ENCODE measurements at places on chromosomes 13 and 19. TPM values are rescaled to one million over a fixed set of nuclear protein-coding genes. Genes with fewer than 3 reads are reported as not detected.
A peak's percentile ranks its signal among the peaks of the same experiment; 100 is the strongest.

The OR10H1 gene
- not detected for total RNA-seq

DNA sequence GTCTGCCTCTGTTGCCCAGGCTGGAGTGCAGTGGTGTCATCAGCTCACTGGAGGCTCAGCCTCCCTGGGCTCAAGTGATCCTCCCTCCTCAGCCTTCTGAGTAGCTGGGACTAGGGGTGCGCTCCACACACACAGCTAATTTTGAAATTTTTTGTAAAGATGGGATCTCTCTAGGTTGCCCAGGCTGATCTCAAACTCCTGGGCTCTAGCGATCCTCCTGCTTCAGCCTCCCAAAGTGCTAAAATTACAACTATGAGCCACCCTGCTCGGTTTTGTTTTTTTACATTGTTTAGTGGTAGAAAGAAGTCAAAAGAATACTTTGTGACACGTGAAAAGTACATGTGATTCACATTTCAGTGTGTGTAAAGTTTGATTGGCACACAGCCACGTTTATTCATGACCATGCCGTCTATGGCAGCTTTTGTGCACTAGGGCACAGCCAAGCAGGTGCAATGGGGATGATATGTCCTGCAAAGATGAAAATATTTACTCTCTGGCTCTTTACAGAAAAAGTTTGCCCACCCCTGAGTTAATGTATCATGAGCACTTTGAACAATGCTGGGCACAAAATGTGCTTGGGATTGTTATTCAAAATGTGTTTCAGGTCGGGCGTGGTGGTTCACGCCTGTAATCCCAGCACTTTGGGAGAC is 16.2 kb upstream of the NFIC start:
- no peak for DNase-seq

DNA sequence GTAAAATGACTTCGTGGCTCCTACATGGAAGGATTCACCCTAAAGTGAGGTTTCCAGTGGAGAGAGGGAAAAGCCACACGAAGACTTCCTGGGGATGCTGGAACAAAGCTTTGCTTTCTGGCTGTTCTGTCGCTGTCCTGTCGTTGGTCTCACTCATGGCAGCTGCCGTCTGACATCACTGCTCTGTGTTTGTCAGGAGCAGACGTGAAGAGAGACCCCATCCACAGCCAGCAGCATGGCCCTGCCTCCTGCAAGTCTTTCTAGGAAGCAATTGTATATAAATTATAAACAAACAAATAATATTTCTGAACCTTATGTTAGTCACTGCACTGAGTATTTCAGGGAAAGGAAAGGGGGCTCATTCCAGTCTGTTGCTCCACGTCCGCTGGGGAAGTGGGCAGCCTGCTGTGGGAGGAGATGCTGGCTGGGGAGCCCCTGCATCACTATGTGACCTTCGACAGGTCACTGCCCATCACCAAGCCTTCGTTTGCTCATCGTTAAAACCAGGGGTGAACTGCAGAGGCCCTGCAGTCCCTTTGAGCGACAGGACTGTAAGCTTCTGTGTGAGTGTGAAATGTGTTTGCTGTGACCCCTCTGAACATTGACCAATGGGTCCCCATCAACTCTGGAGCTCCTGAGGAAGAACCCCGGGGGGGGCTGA is 151.0 kb downstream of the DCT start:
- no peak for DNase-seq

- DNase-seq: no peak
These were observed 107.4 kb upstream of the SLC7A1 start for GRCh38 chr13:29702912-29703351.

DNA sequence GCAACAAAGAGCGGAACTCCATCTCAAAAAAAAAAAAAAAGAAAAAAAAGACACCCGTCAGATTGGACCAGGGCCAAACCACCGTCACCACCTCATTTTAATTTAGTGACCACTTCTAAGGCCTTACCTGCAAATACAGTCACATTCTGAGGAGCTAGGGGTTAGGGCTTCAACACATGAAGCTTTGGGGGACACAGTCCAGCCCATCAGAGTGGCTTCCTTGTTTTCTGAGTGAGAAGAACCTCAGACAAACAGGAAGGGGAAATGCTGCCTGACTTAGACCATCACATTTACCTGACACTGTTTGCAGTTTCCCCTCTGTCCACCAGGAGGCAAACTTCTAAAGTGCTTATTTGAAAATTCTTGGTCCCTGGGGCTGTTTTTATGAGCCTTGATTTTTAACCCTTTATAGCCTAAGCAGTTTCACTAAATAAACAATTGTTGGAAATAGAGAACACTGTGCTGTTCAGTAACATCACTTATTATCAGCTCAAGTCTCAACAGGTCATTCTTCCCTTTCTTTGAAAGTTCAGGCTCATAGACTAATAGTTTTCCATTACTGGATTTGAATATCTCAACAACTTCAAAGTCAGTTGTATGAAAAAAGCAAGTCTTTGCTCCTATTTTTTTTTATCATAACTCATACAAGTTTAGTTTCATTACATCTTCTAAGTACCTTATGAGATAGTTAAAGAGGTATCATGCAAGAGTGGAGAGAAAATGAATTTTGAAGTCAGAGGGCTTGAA is 74.9 kb upstream of the WASF3 start:
- DNase-seq: peak; percentile 77

- no peak for DNase-seq
These were observed 34.9 kb downstream of the DNAJC15 start for GRCh38 chr13:43058318-43058674.

- DNase-seq: peak; percentile 26
These were observed 686 bp downstream of the SETDB2 start for GRCh38 chr13:49444524-49445395.

DNA sequence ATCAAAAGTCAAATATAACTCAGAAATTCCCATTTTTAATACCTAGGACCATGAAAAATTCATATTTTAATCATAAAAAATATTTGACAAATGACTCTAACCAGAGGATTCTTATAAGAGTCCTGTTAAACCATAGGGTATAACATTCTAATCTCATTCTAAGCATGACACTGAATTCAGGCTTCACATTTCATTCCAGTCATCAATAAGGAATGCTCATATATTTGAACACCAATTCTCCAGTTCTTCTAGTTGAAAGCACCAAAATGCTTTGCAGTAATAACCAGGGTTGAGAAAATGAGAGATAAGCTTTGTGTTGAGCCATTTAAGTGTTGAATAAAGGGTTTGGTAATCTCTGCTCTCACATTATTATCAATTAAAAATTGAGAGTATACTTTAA is 147.5 kb downstream of the VWA8 start:
- no peak for DNase-seq

DNA sequence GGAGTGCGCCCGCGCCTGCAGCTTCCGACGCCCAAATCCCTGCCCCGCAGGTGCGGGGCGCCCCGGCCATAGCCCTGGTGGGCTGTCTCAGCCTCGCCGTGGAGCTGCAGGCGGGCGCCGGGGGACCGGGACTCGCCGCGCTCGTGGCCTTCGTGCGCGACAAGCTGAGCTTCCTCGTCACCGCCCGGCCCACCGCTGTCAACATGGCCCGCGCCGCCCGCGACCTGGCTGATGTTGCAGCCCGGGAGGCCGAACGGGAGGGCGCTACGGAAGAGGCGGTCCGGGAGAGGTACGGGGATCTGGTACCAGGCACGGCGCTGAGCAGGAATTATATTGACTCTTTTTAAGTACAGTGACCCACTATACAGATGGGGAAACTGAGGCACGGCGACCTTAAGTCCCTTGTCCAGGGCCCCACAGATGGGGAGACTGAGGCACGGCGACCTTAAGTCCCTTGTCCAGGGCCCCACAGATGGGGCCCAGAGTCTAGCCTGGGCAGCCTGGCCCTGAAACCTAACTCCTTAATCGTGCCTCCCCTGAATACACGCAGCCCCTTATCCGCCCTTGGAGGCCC is 586 bp downstream of the MRI1 start:
- peak; percentile 81 for DNase-seq
